ENCODE measurements at places on chromosomes 4 and X. TPM values are rescaled to one million over a fixed set of nuclear protein-coding genes. Genes with fewer than 3 reads are reported as not detected.

The EDA gene
- 2.3 TPM for total RNA-seq

The BEND2 gene
- not detected for total RNA-seq

The NKAP gene
- total RNA-seq, result 10.3 TPM

The LNX1 gene
- total RNA-seq, result not detected
